ENCODE measurements at places on chromosomes 3 and 15.

GRCh38 chr3:151544164-151544548 is 83.3 kb upstream of the IGSF10 start:
- no peak for DNase-seq

DNA sequence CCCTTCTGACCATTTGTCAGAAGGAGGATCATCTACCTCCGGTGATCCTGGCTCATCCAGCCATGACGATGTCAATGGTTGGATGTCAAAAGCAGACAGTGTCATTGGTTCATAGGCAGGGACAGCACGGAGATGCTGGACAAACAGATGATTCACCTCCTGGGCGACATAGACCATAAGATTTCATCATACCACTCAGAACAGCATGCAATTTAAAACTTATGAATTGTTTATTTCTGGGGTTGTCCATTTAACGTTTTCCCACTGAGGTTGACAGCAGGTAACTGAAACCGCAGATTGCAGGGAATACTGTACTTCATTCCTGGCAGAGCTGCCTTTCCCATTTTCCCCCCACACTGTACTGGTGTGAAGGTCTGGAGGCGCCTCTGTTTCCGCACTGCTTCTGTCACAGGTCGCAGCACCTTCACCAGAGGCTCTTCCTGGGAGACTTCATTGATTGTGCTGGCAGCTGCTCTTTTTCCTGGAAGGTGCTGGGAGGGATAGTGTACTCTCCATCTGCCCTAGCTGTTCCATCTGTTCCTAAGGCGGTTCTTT is 32.5 kb upstream of the TMOD3 start:
- DNase-seq: no peak

DNA sequence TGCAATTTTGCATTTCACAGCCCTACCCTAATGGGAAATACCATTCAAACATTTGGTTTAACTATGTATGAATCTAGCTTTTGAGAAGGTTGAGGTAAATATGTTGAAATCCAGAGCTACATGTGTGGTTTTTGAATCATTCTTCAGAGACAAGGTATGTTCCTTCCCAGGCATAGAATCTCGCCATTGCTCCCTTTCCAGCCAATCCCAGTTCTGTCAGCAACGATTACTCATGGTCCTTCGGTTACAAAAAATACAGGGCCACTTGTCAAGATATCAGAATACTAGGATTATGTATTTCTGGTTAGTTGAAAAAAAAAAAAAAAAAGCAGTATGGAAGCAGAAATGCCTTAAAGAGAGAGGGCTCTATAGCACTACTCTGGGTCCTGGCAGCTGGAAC is 182.4 kb downstream of the RBMS3 start:
- no peak for DNase-seq

DNA sequence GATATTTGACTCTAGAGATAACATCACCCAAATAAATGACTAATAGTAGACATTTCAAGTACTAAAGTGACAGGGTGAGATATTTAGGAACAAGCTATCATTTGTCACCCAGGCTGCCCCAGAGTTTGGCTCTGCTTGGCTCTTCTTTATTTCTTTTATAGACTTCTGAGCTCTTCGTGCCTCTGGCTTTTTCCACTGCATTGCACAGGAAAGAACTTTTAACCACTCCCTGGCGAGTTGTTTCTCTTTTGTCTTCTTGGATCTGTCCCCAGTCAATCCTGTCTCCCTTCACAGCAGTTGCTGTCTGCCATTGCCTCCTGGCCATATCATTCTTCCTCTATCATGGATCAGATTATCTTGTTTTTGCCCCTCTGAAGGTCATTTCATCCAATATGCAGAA is 339.2 kb upstream of the DCBLD2 start:
- DNase-seq: no peak

- DNase-seq: no peak
Measured at GRCh38 chr3:160106905-160107861, 118.0 kb upstream of the C3orf80 start.

- DNase-seq: no peak
Measured at GRCh38 chr15:96695426-96695825, 364.9 kb downstream of the NR2F2 start.

DNA sequence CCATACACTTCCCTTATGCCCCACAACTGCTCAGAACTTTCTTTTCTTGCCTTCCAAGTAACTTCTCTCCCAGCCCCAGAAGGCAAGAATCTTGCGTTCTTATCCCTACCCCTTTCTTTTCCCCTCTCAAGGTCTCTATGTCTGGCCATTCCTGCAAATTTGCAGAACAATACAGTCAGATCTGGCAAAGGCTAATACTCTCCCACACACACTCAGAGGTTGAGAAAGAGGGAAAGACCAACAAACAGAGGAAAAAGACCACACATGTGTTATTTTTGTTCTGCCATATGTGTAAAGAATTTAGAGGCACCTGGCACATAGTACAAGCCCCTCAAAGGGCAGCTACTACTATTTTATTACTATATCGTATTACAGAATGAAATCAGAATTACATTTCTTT is 25.7 kb downstream of the GJD2 start:
- no peak for DNase-seq

GRCh38 chr15:95329362-95329761 is 1001.1 kb upstream of the NR2F2 start:
- DNase-seq: no peak

DNA sequence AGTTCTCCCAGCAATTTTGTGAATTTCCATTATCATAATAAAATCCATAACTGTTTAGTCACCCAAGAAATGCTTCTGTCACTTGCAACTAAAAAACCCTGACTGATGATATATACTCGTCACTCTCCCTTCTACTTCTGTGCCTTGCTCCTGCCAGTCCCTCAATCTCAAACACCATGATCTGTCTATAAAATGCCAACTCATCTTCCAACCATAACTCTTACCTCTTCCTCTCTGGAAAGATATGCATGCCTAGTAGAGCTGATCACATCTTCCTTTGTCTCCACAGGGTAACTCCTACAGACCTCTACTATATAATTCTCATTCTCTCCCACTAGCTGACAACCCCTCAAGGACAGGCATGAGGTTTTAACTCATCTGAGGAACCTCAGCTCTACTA is 5.2 kb upstream of the VEPH1 start:
- no peak for DNase-seq

GRCh38 chr3:41364736-41365135 is 165.4 kb downstream of the CTNNB1 start:
- DNase-seq: no peak

GRCh38 chr3:193599393-193599792 is 6.4 kb downstream of the OPA1 start:
- DNase-seq: no peak

DNA sequence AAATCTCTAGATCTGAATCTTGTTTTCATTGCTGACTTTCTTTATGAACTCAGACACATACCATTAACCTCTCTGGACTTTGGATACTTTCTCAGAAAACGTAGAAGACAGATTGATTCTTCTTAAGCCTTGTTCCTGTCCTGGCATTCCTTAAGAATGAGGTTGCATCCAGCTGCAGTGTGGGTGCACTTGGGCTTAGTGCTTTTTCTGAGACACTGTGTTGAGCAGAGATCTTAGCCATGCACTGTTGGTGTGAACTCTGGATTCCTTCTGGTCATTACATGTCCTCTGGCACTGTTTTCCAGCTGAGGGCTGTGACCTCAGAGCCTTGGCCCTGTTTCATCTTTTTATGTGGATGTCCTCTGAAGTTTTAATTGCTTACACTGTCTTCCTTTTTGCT is 428.3 kb downstream of the CNTN4 start:
- no peak for DNase-seq
